ENCODE measurements at places on chromosomes 5 and 9. TPM values are rescaled to one million over a fixed set of nuclear protein-coding genes. Genes with fewer than 3 reads are reported as not detected.

The ZNF454 gene
- not detected for polyA plus RNA-seq

DNA sequence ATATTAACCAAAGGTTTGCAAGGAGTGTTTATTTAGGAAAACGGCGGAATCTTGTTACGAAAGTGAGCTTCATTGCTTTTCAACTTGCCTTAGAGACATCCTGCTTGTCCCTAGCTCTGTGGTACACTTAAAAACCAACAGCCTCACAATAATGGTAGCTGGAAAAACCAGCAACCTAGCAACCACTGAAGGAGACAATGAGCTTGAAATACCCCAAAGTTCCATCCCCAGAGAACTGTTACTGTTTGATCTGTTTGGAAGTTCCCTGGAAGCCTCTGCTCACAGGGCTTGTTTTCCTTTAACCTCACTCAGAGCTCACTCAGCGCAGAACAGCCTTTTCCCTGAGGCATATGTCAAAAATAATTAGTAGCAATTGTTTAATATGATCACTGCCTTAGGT is 43.2 kb downstream of the SH3TC2 start:
- H3K27ac ChIP-seq: no peak overlapping the region
- no peaks in the 10 kb centered on the region for H3K27me3 ChIP-seq
- no peaks in the 10 kb centered on the region for H3K36me3 ChIP-seq
- no peak for DNase-seq

- no peak overlapping the region for H3K27ac ChIP-seq
- no peaks in the 10 kb centered on the region for H3K36me3 ChIP-seq
- H3K27me3 ChIP-seq: peaks cover 1% of the 10 kb centered on the region
- no peaks in the 10 kb centered on the region for H3K4me1 ChIP-seq
- DNase-seq: no peak
Measured at GRCh38 chr5:8053270-8053669, 184.3 kb downstream of the MTRR start.

DNA sequence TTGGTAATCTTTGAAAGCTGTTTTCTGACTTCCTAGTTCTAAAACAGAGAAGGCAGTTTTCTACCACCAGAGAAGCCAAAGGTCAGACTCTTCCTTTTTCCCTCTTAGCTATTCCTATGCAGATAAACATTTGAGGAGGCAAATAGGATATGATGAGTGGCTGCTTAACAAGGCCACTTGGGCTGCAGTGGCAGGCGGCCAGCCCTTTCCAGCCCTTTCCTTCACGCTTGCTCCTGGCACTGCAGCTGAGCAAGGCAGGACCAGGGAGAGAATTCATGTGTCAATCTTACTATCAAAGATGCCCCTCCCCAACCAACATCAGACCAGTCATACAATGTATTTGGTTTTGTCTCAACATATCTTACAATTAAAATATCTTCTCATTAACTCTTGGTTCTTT is 36.8 kb upstream of the RNF38 start:
- no peak overlapping the region for H3K4me3 ChIP-seq
- H3K36me3 ChIP-seq: no peaks in the 10 kb centered on the region
- no peak overlapping the region for H3K27ac ChIP-seq
- no peaks in the 10 kb centered on the region for H3K27me3 ChIP-seq
- DNase-seq: no peak

DNA sequence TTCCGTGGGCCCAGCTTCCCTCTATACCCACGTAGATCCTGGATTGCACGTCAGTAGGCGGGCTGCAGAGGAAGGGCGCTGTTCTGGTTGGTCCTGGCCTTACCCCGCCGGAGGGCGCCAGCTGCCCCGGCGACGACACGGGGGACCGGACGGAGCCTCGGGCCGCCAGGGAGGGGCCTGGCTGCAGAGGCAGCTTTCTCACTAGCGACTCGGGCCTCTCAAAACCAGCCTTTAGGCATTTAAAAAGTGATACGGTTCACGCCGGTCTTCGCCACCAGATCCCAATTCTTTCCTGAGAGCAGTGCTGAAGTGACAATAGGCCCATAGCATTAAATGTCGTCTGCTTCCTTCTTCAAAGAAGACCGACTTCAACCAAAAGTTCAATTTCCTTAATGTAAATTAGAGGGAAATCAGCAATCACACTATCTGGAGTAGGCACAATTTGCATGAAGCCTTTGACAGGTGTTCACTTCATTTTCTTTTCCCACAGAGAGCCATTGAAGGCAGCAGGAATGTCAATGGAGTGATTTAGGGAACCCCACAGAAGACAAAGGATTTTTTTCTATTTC is 17.6 kb upstream of the UBE2D2 start:
- peak overlapping the region; percentile 49 for H3K4me3 ChIP-seq
- no peaks in the 10 kb centered on the region for H3K36me3 ChIP-seq
- H3K4me1 ChIP-seq: peaks cover 3% of the 10 kb centered on the region
- H3K27me3 ChIP-seq: peaks cover 3% of the 10 kb centered on the region

- H3K27ac ChIP-seq: peak overlapping the region; percentile 91
- H3K4me1 ChIP-seq: peaks cover 42% of the 10 kb centered on the region
- H3K4me3 ChIP-seq: peak overlapping the region; percentile 41
- H3K36me3 ChIP-seq: no peaks in the 10 kb centered on the region
- peak; percentile 29 for DNase-seq
- no peaks in the 10 kb centered on the region for H3K27me3 ChIP-seq
Measured at GRCh38 chr5:112929336-112930081, 7.5 kb upstream of the REEP5 start.

GRCh38 chr9:20532584-20532983 is 89.7 kb downstream of the MLLT3 start:
- H3K27me3 ChIP-seq: peaks cover 2% of the 10 kb centered on the region
- no peak overlapping the region for H3K4me3 ChIP-seq
- H3K4me1 ChIP-seq: peaks cover 40% of the 10 kb centered on the region

All from immature natural killer cell (primary cell).